Activated naive CD4-positive, alpha-beta T cell treated with anti-CD3 and anti-CD28 coated beads for 36 hours (primary cell): ENCODE measurements at places on chromosomes 4 and X.

- no peaks in the 10 kb centered on the region for H3K4me1 ChIP-seq
- H3K27me3 ChIP-seq: no peaks in the 10 kb centered on the region
- no peak overlapping the region for H3K27ac ChIP-seq
- peaks cover 5% of the 10 kb centered on the region for H3K36me3 ChIP-seq
- no peak for DNase-seq
Observed at GRCh38 chr4:48602222-48602621, 112.2 kb downstream of the ZAR1 start.

DNA sequence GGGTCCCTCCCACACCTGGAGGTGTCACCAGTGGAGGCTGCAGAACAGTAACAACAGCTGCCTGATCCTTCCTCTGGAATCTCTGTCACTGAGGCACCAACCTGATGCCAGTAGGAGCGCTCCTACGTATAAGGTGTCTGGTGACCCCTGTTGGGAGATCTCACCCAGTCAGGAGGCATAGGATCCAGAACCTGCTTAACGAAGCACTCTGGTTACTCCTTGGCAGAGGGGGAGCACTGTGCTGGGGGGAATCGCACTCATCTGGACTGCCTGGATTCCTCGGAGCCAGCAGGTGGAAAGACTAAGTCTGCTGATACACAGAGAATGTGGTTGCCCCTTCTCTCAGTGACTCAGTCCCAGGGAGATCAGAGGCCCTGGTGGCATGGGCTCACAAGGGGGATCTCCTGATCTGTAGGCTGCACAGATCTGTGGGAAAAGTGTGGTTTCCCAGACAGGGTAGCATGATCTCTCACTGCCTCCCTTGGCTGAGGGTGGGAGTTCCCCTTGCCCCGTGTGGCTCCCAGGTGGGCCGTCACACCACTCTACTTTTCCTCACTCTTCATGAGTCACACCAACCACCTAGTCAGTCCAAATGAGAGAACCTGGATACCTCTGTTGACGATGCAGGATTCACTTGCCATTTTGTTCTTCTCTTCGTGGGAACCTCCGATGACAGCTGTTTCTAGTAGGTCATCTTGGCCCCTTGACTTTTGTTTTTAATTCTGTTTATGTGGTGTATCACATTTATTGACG, 305.9 kb downstream of the IDS start:
- H3K36me3 ChIP-seq: no peaks in the 10 kb centered on the region
- no peak overlapping the region for H3K27ac ChIP-seq
- no peak overlapping the region for H3K4me3 ChIP-seq
- peak; percentile 7 for DNase-seq

DNA sequence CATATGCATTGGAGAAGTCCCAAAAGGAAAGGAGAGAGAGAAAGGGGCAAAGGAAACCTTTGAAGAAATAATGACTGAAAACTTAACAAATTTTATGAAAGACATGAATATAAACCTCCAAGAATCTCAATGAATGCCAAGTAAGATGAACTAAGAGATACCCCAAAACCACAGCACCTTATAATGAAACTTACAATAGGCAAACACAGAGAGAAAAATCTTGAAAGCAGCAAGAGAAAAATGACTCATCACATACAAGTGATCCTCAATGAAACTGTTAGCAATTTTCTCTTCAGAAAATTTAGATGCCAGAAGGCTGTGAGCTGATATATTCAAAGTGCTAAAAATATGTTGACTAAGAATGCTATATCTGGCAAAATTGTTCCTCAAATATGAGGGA, 10.1 kb downstream of the SMIM10L2A start:
- H3K4me1 ChIP-seq: peaks cover 10% of the 10 kb centered on the region
- H3K4me3 ChIP-seq: no peak overlapping the region
- no peak for DNase-seq
- no peaks in the 10 kb centered on the region for H3K36me3 ChIP-seq

GRCh38 chr4:73620115-73620792, at the start of gene RASSF6:
Gene RASSF6, minus strand, starts transcription at chr4:73620436. Its CDS starts 8,641 bp downstream, at chr4:73611795.
- H3K27ac ChIP-seq: no peak within 1 kb of the TSS
- H3K4me3 ChIP-seq: no peak within 1 kb of the TSS
- peaks cover 3% of the 10 kb centered on the region for H3K4me1 ChIP-seq
- no peaks in the 10 kb centered on the region for H3K36me3 ChIP-seq

- no peak overlapping the region for H3K4me3 ChIP-seq
- DNase-seq: no peak
- H3K36me3 ChIP-seq: no peaks in the 10 kb centered on the region
- H3K27ac ChIP-seq: no peak overlapping the region
- H3K27me3 ChIP-seq: no peaks in the 10 kb centered on the region
Observed at GRCh38 chr4:93749292-93749761, 79.2 kb upstream of the ATOH1 start.
